ENCODE measurements at places on chromosomes 7 and 10.

DNA sequence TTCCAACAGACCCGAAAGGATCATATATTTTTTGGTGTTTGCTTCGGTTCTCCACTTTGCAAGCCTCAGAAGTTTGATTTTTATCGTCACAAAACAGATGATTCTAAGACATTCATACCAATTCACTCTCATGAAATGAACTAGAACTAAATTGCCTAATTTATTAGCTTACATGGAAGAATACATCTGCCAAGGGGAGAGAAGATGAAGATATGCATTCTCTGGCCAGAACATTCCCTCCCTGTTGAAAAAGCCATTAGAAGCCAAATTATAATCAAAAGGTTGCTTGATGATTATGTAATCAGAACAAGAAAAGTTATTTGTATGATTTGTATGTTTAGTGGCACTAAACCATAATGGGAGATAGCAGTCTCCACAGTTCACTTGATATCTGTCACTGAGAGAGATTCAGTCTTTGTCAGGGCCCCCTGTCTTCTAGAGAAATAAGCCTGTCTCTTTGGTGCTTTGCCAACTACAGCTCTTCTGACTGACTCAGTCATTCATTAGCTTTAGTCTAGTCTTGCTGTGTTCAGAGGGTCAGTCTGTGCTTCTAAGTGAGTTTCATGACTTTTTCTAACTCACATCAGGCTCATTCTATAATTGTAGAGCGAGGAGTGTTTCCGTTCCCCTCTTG lies 95.3 kb upstream of the GNAI1 start:
- peak; percentile 27 for DNase-seq

DNA sequence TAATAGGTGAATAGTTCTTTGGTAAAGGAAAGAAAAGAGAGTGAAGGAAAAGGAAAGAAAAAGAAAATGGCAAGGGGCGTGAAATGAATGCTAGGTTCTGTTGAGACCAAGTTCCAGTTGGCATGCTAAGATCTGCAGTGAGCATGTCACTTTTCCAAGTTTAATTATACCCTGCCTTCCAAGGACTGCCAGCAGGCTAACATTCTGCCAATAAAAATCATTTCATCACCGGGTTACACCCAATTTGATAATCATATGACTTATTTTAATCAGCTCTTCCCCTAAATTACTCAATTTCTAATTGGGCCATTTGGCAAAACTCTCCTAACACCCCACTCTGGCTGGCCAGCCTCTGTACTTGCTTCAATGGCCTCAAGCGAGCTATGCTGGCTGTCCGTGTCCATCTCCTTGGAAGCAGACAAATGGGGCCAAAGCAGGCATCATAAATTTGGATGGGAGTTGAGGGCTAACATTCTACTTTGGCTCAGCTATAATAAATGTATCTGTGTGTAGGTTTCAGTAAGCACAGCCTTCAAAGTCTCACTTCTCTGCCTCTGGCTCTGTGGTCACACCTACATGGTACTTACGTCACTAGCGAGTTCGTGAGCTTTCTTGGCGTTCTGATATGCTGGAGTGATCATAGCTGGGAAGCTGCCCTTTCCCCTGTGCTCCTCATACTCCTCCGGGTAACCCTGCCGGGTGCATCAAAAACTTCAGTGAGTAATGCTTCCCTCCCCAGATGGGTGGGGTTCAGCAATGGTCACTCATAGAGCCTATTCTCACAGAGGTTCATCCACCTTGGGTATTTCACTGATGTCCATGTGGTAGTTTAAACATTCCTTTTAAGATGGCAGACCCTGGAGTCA lies 17.3 kb downstream of the NRAP start:
- DNase-seq = no peak

GRCh38 chr7:157550300-157551275 lies 213.8 kb downstream of the DNAJB6 start:
- DNase-seq = no peak

GRCh38 chr10:130717083-130717482 lies 580.9 kb downstream of the GLRX3 start:
- no peak for DNase-seq

GRCh38 chr10:34655286-34656170 lies 159.6 kb downstream of the PARD3 start:
- peak; percentile 64 for DNase-seq

DNA sequence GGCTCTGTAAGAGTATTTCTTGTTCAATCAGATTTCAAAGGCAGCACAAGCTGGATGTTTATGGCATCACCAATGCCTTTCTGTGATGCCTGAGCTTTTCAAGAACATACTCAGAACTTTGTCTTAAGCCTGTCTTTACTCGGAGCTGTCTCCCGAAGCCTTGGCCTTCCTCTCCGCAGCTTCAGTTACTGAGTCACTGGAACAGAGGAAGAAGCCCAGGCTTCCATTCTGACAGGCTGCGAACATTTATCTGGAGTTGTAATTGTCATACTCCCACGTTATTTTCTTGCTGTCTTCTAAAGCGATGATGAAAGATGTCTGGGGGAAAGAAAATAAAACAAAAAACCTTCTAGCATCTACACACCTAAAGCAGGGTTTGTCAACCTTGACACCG lies 43.9 kb downstream of the GRK5 start:
- DNase-seq = no peak

DNA sequence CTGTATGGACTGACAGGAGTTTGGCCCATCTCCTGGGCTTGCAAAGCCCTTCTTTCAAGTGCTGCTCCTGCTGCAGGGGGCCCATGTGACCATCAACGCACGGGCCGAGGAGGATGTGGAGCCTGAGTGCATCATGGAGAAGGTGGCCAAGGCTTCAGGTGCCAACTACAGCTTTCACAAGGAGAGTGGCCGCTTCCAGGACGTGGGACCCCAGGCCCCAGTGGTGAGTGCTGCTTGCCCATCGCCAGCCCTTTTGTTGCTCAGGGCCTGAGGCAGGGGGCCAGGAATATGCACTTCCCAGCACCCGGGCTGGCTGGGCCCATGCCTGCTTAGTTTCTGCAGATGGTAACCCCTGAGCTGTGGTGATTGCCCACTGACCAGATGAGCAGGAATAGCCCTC lies 8.7 kb downstream of the PGAM2 start:
- DNase-seq = no peak

DNA sequence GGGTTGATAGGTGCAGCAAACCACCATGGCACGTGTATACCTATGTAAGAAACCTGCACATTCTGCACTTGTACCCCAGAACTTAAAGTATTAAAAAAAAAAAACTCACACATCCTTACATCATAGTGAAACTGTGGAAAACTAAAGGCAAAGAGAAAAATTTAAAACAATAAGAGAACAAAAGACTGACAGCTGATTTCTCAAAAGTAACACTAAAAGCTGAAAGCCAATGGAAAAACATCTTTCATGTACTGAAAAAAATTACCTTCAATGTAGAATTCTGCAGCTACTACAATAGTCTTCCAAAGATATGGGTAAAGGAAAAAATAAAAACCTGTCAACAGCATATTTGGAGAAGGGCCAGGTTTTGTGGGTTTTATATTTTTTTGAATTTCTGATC lies 729.1 kb upstream of the NRP1 start:
- DNase-seq = no peak

DNA sequence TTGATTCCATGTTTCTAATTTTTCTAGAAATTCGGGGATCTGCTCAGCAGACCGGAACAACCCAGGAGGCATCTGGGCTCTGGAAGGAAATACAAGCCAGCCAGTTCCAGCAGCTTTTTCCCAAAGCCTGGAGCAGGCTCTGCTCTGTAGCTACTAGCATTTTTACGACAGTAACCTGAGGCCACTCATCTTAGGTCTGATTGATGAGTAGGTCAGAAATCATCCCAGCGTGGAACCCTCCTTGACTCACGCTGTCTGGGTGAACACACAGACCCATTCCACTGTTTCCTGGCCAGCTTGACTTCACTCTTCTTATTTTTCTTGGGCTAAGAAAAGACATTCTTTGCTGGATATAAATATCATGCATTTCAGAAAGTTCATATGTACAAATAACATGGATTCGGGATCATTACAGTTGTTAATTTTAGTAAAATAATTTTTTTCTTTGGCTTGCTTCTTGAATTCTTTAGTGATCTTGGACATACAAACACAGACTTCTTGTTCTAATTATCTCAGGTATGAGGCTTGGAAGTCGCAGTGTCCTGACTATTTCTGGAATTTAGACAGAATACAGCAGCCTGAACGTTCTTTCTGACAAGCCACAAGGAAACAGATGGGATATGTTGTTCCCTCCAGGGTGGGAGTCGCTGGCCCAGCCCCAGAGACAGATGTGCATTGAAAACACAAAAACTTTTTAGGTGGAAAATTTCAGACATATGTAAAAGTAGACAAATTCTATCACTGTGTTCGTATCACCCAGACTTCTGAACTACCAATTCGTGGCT lies 54.6 kb upstream of the PITRM1 start:
- DNase-seq = no peak

- no peak for DNase-seq
Observed at GRCh38 chr7:5872326-5872725, 8.3 kb upstream of the OCM start.

DNA sequence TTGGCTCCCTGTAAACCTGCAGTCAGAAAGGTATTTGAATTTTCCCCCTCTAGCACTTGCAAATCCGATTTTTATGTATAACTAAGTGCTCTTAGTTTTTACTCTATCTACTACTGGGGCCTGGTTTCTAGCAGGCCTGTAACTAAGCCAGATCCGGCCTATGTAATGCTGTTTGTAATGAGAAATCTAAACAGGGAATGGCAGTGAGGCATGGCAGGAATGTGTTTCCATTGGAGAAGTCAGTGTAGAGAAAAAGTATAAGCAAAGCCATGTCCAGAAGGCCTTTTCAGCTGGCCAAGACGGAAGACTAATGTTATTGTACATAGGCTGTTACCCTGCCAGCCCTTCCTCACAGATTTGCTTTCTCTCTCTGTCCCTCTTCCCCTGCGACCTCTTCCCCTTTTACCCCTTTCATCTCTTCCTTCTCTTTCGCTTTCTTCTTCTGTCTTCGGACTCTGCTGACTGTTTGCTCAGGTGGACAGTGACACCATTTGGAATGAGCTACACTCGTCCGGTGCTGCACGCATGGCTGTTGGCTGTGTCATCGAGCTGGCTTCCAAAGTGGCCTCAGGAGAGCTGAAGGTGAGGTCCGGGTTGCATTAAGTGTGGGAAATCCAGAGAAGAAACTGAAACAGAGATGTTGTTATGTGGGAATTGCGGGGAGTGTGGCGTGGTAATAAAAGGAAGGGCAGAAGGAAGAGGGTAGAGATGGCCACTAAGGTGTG lies 297.5 kb downstream of the HDAC9 start:
- no peak for DNase-seq

DNA sequence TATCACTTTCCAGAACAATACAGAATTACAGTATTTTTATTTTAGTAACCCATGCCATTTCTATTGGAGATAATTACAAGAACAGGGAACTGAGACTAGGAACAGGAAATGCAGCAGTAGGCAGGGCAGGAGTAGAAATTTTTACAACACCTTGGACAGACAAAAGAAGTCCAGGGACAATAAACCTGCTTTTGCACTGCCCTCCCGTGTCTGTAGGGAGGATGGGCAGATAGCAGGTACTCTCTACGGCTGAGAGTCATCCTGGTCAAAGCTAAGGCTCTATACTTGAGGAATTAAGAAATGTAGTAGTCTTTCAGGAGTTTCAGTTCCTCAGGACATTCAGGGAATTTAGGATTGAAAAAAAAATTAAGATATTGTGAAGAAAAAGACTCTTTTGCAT lies 63.4 kb downstream of the VAX1 start:
- DNase-seq = no peak

DNA sequence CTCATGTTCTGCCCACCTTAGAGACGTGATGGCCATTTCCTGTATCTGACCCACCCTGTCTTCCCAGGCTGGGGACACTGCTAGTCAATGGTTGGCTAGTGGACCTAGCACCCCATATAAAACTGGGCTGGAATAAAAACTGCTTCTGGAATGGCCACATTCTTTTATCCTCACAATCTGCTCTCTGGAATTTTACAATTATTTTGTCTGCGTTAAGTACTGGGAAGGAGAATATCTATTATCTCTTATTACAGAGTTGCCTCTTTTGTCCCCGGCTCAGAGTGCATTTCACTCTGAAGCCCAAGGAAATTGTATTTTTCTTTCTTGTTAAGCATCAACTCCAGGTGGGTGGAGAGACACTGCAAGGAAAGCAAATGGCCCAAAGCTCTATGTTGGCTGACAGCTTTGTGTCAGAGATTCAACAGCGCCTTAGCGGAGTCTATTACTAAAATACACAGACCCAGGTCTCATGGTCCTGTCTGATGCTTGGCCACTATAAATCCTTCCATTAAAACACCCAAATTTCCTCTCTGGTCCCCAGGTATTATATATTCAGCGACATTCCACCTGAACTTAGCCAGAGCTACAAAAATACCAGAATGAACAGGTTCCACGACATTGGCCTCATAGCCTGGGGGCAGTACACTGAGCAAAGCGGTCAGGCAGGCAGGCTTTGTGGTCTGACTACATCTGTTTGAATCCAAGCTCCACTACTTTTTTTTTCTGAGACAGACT lies 121.7 kb downstream of the PRPF18 start:
- DNase-seq = no peak

DNA sequence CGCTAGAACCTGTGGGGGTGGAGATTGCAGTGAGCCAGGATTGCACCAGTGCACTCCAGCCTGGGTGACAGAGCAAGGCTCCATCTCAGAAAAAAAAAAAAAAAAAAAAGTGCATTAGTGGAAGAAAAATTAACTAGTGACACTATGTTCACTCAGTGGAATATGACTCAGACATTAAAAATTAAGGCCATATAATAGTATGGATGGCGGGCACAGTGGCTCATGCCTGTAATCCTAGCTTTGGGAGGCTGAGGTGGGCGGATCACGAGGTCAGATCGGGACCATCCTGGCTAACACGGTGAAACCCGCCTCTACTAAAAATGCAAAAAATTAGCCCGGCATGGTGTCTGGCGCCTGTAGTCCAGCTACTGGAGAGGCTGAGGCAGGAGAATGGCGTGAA lies 3.4 kb downstream of the PHYH start:
- no peak for DNase-seq

DNA sequence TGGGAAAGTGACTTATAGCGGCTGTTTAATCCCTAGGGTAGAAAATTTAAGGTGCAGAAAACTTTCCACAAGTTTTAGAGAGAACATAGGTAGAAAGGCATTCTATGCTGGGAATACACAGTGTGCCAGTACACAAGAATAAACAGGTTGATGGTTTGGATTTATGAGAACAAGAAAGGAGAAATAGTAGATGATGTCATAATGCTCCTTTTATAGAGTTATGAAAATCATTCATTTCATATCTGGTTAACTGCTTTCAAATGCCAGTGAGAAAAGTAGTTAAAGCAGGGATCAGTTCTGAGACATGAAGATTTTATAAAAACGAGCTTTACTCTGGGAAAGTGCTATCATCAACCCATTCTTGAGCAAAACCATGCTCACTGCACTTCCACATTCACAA lies 311.4 kb downstream of the PARD3 start:
- no peak for DNase-seq

GRCh38 chr7:51878865-51879264 lies 562.3 kb upstream of the COBL start:
- DNase-seq = no peak

- no peak for DNase-seq
Observed at GRCh38 chr7:79855172-79855571, 279.5 kb upstream of the GNAI1 start.

DNA sequence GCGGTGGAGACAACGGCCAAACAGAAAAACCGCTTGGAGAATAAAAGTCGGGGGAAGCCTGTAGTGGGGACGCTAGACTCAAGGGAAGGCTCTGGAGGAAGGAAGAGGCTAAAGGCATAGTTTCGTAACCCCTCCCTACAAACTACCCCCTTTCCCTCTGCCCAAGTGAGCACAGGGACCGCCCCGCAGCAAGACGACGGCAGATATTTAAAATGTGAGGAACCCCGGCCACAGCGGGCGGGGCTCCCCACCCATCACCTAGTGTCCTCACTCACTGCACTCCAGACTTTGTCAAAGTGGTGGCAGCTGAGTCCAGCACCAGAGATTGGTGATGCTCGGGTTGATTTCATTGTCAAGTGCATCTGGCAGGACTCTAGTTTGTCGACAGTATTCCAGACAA lies 69.1 kb downstream of the PRKAG2 start:
- no peak for DNase-seq

Measured in NCI-H1105 treated with DMSO at 0.1 percent for 48 hours (cell line).